ENCODE measurements at places on chromosomes 11 and 22.

GRCh38 chr11:118099838-118100556 is 13.2 kb upstream of the SMIM35 start:
- no peak for DNase-seq

GRCh38 chr11:130580891-130581492 is 132.5 kb downstream of the ADAMTS15 start:
- DNase-seq = no peak

- DNase-seq = no peak
Observed at GRCh38 chr11:16603890-16604793, 134.3 kb upstream of the C11orf58 start.

DNA sequence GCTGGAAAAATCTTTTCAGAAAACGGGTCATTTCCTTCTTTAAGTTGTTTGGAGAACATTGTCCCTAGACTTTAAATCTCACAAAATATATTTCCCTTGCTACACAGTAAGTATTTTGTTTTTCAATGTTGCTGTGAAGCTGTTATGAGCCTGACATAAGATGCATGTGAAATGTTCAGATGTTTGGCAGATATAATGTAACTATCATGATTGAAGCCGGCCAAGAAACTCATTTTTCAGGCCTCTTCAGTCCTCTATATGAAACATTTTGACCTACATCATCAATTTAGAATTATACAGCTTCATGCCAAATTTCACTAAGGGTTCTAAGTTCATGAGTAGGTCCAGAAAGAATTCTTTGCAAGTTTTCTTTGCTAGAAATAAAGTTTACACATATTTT is 133.8 kb downstream of the JRKL start:
- DNase-seq = no peak

DNA sequence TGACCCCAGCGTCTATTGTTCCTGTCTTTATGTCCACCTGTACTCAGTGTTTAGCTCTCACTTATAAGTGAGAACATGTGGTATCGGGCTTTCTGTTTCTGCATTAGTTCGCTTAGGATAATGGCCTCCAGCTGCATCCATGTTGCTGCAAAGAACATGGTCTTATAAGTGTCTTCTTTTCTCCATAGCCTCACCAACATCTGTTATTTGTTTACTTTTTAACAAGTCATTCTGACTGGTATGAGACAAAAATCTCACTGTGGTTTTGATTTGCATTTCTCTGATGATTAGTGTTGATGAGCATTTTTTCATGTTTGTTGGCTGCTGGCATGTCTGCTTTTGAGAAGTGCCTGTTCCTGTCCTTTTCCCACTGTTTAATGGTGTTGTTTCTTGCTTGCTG is 21.7 kb upstream of the SLN start:
- DNase-seq = no peak

GRCh38 chr22:31926969-31927368 is 17.4 kb upstream of the YWHAH start:
- DNase-seq = no peak

DNA sequence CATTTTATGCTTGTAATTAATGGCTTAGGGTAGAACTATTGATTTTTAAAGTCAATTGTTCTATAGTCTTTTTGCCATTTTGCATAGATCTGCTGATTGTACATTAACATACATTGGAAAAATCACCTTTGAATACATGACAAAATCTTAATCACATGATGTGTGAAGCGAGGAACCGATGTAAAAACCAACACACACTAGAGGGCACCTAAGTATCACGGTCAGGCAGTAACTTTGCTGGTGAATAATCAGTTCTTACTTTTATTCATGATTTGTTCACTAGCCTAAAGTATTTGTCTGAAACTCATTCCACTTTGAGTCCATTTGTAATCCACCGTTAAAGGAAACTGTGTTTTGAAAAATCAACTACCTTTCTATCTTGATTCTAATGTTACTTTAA is 28.2 kb downstream of the JHY start:
- no peak for DNase-seq

- no peak for DNase-seq
Observed at GRCh38 chr22:32335471-32335870, 22.2 kb upstream of the RFPL3 start.

DNA sequence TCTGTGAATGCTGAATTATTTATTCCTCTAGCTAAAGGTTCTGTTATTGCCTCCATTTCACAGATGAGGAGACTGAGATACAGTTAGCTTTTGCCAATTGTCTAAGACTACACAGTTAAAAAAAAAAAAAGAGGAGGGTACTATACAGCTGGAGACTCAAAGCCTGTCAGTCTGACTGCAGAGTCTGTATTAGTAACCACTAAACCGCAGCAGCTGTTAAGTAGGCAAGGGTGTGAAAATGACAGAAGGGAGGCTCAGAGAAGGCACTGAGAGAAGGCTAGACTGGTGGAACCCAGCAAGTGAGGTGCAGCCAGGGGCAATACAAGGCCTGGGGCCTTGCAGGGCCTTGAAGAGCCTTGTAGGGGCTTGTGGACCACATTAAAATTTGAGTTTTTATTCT is 181.2 kb downstream of the CSNK2A3 start:
- no peak for DNase-seq

DNA sequence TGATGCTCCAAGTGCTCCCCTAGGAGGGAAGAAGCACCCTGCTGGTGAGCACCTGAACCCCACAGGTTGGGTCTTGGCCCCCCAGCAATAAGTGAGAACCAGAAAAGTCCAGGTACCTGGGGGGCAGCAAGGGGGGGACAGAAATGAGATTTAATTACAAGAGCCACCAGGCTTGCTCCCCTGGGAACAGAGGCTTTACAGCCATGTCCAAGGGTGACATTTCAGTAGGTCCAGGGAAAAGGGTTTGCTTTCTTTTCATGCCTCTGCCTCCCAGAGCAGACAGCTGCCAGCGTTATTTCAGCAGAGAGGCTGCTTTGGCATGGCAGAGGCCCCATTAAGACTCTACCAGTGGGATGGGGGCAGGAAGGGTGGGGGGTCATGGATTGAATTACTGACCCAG is 437.7 kb downstream of the BUD13 start:
- no peak for DNase-seq

GRCh38 chr11:79546351-79546750 is 105.5 kb upstream of the TENM4 start:
- DNase-seq = no peak

All from stimulated activated CD8-positive, alpha-beta memory T cell treated with anti-CD3 and anti-CD28 coated beads, Interleukin-15, amount 100 ng/mL, for 48 hours (primary cell).